ENCODE measurements at places on chromosomes 6 and 20.

- DNase-seq = no peak
Measured at GRCh38 chr6:90893400-90893799, 306.5 kb upstream of the MAP3K7 start.

GRCh38 chr6:146341493-146342230, 202.0 kb upstream of the RAB32 start:
- no peak for DNase-seq

- DNase-seq = no peak
Measured at GRCh38 chr20:10094566-10095173, 59.9 kb downstream of the ANKEF1 start.

- no peak for DNase-seq
Measured at GRCh38 chr6:11142296-11143027, 30.9 kb upstream of the ERVFRD-1 start.

DNA sequence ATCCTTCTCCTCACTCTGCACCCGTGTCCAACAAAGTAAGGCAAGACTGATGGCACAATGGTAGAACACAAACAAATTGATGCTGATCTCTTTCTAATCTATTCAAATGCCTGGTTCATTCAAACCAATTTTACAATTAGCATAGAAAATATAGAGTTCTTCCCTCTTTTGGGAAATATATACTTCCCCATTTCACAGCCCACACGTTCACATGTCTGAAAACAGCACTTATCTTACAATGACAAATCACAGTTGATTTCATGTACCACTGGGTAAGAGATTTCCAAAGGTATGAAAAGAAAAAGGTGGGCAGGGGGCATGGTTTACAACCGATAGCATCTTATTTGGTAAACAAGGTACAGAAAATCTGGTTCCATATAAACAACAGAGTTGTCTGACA, 137.6 kb downstream of the RNGTT start:
- DNase-seq = no peak

GRCh38 chr20:46377518-46377917, 28.9 kb downstream of the ELMO2 start:
- no peak for DNase-seq

GRCh38 chr6:48553467-48554189, 442.6 kb upstream of the PTCHD4 start:
- no peak for DNase-seq

DNA sequence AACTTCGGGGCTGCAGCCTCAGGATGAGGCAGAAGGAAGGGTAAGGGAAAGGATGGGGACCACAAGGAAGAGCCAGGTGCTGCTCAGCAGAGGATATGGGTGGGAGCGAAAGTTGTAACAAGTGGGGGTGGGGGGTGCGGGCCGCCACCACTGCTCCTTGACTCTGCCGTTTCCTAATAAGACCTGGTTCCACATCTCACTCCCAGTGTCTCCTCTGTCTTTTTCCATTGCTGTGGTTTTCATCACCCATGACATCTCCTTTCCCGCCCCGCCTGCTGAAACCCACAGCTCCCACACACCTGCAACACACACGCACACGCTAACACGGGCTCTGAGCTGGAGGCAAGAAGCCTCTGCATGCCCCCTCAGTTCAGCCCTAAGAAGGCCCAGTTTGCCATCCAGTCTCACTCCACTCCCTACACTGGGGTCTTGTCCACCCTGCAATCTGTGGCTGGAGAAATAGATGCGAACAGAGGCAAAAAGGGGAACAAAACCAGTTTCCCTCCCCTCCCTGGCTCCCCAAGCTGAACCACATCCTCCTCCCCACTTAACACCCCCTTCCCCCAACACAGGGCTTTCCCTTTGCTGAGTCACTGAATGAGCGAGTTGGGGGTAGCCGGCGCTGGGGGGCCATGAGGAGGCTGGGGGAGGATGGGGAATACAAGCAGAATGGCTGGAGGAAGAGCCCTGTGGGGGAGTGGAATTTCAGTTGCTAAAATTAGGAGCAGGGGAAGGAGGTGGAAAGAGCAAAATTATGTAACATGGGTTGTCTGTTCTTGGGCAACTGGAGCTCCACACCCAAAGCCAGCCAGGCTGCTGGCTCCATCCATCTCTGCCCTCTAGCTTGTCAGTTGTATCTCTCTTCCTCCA, 11.5 kb downstream of the NFKBIL1 start:
- no peak for DNase-seq

- DNase-seq = peak; percentile 9
Measured at GRCh38 chr6:92715991-92716390, 703.4 kb downstream of the EPHA7 start.

GRCh38 chr6:109013656-109014305, 80.9 kb downstream of the SESN1 start:
- no peak for DNase-seq

DNA sequence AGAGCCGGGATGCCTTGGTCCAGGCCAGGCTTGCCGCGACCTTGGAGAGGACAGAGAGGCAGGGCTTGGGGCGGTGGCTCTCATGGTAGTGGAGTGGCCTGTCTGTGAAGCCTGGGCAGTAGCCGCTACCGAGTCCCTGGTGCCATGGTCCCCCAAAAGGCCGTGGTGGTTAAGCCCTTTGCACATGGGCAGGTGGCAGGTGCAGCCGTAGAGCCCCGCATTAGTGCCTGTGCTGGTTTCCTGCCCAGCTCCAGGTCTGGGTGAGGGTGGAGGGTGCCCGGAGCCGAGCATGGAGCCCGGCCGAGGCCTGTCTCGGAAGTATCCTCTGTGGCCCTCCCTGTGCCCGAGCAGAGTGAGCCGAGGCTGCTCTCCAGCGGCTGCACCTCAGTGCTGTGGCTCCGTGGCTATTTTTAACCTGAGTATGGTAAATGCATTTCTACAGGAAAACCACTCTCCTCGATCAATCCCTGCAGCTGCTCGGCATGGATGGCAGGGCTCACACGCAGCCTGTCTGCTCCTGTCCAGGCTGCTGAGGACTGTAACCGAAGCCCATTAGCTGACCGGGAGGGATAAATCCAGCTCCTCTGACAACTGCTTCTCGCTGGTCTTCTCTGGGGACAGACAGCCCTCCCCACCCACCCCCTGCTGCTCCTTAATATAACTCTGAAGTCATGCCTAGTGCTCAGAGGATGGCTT, 36.3 kb upstream of the GATA5 start:
- peak; percentile 30 for DNase-seq

- DNase-seq = no peak
Measured at GRCh38 chr6:5427586-5427985, 166.3 kb downstream of the FARS2 start.

GRCh38 chr6:74197310-74197709, 501.3 kb downstream of the CD109 start:
- DNase-seq = no peak

DNA sequence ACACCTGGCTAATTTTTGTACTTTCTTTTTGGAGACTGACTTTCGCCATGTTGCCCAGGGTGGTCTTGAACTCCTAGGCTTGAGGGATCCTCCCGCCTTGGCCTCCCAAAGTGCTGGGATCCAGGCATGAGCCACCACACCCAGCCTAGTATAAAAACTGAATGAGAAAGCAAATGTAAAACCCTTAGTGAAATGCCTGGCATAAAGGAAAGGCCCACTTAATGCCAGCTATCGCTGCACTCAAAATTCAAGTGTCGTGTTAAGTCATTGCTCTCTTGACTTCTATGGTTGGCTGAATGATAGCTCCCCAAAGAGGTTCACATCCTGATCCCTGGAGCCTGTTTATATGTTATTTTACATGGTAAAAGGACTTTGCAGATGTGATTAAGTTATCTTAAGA, 54.4 kb upstream of the PNRC1 start:
- no peak for DNase-seq

DNA sequence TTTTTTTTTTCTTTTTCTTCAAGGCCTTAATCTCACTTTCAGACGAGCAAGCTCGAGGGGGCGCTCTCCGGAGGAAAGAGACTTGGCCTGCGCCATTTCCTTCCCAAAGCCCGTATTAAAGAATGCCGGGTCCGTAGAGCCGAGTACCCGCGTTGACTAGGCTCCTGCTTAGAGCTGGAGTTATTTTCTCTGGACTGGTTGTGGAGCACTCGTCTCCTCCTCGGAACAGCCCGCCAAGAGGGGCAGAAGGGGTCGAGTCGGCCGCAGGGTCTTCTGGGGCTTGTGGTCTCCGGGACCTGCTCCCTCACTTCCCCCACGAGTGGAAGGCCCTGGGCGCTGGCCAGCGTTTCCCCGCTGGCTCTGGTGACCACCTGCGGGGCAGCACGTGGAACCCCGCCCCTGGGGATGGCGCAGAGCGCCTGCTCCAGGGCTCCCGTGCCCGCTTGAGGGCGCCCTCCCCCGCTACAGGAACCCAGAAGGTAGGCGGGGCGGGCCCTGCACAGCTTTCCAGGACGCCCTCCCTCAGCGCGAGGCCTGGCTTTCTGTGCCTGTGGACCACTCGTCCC, 2.7 kb upstream of the MEI4 start:
- DNase-seq = no peak

GRCh38 chr6:34340906-34341480, 51.5 kb downstream of the NUDT3 start:
- no peak for DNase-seq

DNA sequence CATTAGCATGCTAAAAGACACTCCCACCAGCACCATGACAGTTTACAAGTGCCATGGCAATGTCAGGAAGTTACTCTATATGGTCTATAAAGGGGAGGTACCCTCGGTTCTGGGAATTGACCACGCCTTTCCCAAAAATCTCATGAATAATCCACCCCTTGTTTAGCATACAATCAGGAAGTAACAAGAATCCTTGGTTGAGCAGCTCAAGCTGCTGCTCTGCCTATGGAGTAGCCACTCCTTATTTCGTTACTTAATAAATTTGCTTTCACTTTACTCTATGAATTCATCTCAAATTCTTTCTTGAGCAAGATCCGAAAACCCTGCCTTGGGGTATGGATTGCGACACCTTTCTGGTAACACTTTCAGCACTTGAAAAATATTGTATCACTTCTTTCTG, 243.0 kb downstream of the BMP2 start:
- DNase-seq = no peak

DNA sequence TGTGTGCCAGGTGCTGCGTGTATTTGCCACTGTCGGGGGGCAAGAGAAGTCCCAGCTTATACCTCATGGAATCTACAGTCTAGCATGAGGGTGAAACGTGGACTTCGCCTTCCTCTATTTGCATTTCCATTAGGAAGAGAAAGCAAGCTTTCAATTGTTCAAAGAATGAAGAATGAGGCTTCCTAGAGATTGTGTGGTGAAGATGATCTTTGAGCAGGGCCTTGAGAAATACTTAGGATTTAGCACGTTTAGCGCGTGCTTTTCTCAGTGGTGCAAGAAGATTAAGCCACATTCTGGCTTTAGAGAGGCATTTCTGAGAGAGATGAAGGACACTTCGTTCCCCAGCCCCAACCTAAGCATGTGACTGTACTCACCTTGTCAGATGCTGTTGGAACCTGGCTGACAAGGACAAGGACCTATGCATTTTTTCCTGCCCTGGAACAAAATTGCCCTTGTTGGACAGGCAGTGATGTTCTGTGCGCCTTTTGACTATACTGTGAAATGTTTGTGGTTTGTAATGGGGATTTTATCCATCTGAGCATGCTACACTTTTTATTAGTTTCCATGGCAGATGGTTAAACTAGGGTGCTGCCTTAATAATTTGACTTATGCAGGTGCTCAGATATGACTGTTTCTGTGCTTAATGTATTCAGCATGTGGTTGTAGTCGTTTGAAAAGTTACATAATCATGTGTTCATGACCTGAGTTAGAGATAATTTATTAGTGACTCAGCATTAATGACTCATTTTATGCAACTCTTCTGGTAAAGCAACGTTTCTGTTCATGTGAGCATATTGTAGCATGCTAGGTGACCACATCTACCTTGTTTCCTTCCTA, 10.7 kb downstream of the TULP4 start:
- DNase-seq = peak; percentile 15

DNA sequence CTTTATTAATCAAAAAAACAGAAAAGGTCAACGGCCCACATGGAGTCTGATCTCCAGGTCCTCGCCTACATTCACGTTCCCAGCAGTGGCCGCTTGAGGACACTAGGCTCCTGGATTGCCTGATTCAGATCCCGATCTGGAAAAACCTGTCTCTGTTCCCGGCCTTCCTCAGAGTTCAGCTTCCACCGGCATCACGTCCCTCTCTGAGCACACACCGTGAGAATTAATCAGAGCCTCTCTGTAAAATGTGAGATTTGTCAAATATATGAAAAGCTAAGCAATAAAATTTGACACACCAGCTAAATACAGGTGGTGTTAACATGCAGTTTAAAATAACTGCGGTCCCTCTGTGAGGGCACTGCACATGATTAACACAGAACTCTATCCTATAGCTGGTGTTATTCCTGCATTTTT, 122.8 kb upstream of the COL21A1 start:
- DNase-seq = no peak

GRCh38 chr6:31010393-31011060, at the start of gene MUC22:
MUC22 (plus strand) TSS chr6:31010474; CDS start chr6:31010707, 233 bp downstream.
- no peak for DNase-seq

DNA sequence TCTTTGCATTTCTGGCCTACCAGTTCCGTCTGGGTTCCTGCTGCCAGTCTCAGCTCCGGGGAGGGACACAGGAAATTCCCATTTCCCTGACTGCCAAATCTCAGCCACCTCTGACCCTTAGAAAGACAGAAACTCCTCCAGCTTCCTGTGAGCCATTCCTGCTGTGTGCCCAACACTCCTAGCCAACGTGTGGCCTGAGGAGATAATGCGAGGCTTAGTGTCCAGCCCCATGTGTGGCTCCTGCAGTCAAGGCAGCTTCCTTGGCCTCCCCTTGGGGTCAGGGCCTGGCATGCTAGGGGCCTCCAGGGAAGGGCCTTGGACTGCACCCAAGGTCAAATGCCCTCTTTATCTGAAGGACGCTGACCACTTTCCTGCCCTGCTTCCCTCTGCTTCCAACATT, 45.1 kb downstream of the MAFB start:
- no peak for DNase-seq

- no peak for DNase-seq
Measured at GRCh38 chr6:31805939-31806469, 762 bp downstream of the LSM2 start.

DNA sequence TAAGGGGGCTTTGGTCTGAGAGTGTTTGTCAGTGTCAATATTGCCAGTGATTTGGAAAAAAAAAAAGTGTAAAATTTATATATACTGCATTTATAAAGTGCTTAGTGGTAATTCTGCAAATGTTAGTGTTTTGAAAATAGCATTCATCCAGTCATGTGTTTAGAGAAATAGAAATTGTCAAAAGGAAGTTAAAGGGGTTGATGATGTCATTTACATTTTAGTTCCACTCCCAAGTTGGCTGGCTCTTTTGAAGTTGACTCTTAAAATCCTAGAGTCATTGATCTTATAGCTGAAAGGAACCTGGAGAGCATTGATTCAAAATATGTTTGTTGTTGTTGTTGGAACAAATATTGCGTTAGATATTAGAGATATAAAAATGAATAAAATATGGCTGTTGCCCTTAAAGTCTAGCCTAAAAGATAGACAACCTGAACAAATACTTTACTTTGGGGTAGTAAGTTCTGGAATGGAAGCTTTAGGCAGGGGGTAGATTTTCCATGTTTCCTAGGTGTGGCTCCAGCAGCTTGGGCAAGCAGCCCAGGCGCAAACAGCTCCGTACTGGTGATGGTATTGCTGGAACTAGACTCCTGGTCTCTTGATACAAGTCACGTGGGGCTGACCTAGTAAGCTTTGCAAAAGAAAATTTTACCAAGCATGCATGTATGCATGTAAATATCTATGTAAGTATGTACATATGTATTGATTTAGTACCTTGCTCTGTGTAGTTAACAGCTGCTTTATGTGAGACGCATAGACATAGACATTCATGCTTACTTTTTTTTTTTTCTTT, 46.3 kb downstream of the HIVEP1 start:
- no peak for DNase-seq

Measured in skeletal muscle cell (primary cell).